IMR-90 (cell line): ENCODE measurements at places on chromosomes 13 and 19.
A peak's percentile ranks its signal among the peaks of the same experiment; 100 is the strongest.

- peak; percentile 24 for DNase-seq
These were observed 284.4 kb upstream of the NBEA start for GRCh38 chr13:34657716-34658115.

DNA sequence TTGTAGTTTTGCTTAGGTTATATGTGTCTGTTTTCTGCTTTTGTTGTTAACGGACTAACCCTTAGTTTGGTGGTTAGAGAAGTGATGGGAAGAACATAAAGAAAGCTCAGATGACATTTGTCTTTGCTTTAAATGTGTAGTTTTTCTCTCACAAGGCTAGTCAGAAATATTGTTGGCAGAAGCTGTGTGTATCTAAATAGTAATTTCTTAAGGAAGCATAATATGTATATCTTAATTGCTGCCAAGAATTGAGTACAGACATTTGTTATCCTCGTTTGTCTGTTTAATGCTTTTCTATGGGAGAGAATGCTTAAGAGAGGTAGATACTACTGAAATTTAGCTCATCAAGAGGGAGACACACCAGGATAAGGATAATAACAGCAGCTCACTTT, 2.7 kb downstream of the RGCC start:
- no peak for DNase-seq

DNA sequence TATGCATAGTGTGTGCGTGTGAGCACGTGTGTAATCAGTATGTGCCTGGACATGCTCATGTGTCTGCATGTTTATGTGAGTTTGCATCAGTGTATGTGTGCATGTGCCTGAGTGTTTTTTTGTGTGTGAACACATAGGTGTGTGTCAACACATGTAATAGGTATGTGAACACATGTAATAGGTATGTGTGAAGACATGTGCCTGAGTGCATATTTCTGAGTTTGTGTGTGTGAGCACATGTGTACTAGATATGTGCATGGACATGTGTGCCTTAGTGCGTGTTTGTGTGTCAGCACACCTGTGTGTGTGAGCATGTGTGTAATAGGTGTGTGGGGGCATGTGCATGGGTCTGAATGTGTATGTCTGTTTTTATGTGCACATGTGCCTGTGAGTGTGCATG, 7.4 kb downstream of the SPPL2B start:
- no peak for DNase-seq

DNA sequence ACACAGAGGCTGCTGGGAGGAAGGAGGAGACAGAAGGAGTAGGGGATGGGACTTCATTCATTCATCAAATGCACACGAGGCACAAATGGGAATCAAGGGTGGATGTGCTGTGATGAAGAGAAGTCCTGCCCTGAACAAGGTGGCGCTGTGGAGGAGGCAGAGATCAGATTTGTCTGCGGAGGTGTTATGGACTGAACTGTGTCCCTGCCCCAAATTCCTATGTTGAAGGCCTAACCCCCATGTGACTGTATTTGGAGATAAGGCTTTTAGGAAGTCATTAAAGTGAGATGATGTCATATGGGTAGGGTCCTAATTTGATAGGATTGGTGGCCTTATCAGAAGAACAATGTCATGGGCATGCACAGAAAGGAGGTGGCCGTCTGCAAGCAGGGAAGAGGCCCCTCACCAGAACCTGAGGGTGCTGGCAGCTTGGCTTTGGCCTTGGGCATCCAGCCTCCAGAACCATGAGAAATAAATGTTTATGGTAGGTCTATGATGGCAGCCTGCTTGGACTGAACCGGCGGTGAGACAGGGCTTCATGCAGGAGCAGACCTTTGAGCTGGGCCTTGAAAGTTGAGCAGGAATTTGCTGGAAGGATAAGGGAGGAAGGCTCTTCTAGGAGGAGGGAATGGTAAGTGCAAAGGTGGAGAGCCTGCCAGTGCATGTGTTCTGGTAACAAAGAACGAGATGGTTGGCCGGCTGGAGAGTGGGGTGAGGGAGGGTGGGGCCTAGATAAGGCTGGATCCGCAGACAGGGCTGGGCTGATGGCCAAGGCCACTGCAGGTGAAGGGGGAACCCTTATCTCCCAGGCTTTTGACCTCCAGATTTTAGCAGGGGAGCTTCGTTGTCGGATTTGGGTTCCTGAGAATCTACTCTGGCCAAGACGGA, 2.7 kb upstream of the CEBPA start:
- no peak for DNase-seq

- peak; percentile 31 for DNase-seq
These were observed 44.3 kb upstream of the CEACAM21 start for GRCh38 chr19:41531438-41532311.

- DNase-seq = peak; percentile 33
These were observed 627 bp downstream of the LIN7B start for GRCh38 chr19:49114630-49115363.
